ENCODE measurements at places on chromosomes 7 and 10.

DNA sequence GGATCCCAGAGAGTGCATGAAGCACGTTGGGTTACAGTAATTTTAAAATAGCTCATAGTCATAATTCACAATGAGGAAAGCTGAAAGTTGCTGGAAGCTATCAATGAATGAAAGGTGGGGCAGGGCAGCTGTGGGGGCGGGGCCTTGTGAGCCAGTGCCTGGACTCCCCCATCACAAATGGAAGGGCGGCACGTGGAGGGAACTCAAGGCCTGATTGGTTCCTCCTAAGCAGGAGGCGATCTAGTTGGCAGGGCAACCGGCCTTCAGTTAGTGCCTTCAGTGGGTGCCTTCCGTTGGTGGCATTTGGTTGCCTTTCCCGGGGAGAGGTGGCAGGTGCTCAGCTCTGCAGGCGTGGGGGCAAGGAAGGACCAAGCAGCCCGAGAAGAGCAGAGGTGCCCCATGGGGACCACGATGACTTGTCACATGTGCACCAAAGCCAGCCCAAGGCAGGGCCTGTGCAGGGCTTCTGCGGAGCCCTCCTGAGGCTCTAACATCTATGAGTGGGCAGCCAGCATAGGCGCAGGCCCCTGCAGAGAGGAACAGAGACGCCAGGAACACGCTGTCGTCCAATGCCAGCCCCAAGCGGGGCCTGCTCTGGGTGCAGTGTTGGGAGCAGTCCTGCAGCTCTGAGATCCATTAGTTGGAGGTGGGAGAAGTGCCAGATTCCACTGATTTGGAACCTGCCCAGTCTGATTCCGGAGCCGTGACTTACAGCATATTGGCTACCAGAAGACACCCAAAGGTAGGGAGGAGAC is 59.8 kb upstream of the PDSS1 start:
- DNase-seq = no peak

DNA sequence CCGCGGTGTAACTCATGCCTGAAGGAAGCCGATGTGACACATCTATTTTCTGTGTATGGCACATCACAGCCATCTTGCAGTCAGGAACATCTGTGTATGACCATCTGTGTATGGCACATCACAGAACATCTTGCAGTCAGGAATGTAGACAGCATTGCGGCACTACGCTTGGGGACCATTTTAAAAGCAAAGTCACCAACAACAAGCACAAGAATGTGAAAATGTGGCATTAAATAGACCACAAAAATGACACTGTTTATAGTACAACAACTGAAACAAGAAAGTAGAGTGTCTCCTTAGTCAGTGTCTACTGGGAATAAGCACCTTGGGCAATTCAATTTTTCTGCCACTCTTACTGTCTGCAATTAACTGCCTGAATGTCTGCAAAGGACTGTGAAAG is 124.4 kb downstream of the HGF start:
- DNase-seq = no peak

DNA sequence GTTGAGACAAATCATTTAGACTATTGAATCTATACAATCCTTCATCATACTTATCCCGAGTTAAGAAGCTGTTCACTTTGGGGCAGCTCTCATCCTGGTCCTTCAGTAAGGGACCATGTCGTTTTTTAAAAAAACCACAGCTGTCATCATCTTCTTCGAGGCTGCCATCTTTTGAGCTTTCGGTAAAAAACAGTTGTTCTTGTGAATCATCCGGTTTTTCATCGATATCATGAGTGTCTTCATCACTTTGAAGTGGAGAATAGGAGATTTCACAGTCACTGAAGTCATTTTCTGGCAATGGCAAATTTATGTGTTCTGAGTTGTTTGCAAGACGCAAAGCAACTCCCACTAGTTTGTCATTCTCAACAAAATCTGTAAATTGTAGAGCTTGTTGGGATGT is 3.9 kb downstream of the DCLRE1A start:
- DNase-seq = no peak

GRCh38 chr7:140170375-140170774 is 6.4 kb downstream of the KDM7A start:
- DNase-seq = no peak

- DNase-seq = no peak
These were observed 237.5 kb upstream of the PRSS1 start for GRCh38 chr7:142511801-142512200.

GRCh38 chr10:37777056-37777455 is 80.4 kb downstream of the ZNF248 start:
- no peak for DNase-seq

DNA sequence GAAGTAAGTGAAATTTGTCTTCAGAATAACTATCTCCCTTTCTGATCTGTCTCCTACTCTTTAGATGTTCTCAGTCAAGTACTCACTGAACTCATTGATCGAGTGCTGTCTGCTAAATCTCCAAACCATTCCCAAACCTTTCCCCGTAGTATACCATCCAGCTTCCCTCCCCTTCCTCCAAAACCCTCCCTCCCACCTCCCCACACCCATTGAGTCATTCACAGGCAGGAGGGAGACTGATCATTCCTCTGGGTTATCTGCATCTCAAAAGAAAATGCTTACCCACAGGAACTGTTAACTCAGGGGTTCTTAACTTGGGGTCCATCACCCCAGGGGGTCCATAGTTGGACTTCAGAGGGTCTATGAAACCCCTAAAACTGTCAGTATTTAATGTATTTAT is 37.4 kb downstream of the GOT1 start:
- DNase-seq = no peak

DNA sequence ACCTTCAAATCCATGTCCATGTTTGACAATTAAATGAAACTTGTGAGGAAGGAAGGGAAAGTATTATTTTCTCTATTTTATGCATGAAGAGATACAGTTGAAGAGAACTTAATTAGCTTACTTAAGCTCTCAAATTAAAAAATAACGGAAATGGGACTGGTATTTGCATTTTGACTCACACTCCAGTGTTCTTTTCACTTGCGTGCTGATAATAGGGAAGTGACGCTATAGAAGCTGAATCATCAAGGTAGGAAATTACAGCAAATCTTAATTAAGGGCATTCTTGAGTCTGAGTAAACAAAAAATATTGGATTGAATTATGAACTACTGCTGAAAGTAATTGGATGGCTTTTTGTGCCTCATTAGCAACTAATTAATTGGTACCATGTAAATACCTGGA is 44.0 kb upstream of the NPVF start:
- no peak for DNase-seq

DNA sequence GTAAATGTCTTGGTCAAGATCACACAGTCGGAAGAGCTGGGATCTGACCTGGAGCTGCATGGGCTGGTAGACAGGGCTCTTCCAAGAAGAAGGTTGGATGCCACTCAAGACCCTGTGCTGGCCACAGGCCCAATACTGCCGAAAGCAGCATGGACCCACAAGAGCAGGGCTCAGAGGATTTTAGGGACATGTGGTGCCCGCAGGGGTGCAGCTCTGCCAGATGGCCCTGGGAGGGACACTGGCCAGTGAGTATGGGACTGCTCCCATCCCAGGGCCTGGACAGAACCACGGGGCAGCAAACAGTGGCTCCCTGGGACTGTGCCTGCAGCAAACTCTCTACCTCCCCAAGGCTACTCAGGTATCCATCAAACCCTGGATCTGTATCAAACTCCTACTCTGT is 12.4 kb downstream of the MAT1A start:
- DNase-seq = no peak

GRCh38 chr7:125355899-125356298 is 426.3 kb upstream of the POT1 start:
- no peak for DNase-seq

- no peak for DNase-seq
These were observed 246.4 kb upstream of the GRB10 start for GRCh38 chr7:51029131-51029530.

- no peak for DNase-seq
These were observed 31.8 kb downstream of the NUDT1 start for GRCh38 chr7:2273866-2274265.

DNA sequence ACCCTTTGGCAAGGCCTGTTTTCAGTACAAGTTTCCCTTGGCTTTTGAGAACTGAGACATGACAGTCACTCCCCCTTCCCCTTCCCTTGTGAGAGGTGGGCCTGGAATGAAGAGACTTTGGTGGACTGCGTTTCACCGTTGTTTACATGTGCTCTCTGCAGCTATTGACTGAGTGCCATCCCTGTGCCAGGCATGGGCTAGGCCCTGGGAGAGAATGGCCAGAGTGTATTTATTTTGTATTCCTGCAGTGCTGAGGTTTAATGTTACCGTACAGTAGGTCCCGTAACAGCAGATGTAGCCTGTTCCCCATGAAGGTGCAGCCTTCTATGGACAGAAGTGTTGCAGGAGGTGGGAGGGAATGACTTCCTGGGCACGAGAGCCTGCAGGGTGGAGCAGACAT is 50.0 kb downstream of the TACR2 start:
- no peak for DNase-seq

GRCh38 chr10:21194510-21194993 is 297.4 kb upstream of the NEBL start:
- no peak for DNase-seq

GRCh38 chr10:69508738-69509340 is 57.6 kb downstream of the TSPAN15 start:
- no peak for DNase-seq

GRCh38 chr10:11175823-11176243 is 158.2 kb downstream of the CELF2 start:
- no peak for DNase-seq

GRCh38 chr7:86748843-86749719 is 105.4 kb downstream of the GRM3 start:
- DNase-seq = no peak

GRCh38 chr10:26335574-26336093 is 102.5 kb upstream of the APBB1IP start:
- no peak for DNase-seq

- no peak for DNase-seq
These were observed 1.4 kb downstream of the LARP4B start for GRCh38 chr10:929960-930624.

DNA sequence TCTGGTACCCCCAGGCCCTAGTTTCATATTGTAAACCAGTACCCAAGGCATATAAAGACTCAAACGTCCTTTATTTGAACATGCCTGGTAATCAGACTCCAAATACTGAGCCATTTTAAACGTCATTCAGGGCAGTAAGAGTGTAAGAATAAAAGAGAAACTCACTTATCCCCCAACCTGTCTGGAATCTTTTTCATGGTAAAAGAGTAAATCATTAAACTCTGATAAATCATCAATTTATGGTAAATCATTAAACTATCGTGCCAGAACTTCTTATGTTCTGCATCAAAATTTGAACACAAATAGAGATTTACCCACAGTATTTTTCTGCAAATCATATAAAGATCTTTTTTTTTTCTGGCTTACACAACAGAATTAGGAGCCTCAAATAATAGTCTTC is 734.3 kb upstream of the POT1 start:
- no peak for DNase-seq

DNA sequence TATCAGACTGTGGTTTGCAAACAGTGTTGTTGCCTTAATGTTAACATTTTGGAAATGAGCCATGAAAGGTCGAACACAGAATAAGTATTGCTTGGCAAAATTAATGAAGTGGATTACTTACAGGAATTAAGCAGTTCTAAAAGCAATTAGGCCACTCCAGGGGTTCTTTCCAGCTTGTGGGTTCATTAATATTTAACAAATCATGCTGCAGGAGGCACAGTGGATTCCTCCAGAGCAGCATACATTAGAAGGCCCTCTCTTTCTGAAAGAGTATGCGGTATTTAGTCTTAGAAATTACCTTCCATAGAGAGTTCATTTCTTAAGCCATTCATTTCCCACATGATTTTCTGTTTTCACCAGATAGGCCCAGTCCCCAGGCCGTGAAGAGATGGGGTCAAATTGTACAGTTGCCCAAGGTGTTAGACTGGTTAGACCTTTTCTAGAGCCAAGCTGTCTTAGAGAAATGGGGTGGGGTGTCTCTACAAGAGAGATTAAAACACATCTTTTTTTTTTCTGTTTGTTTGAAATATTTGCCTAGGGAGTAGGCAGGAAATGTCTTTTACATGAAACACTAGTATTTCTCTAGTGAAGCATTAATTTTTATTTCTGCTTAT is 40.0 kb upstream of the AGR3 start:
- DNase-seq = no peak

- no peak for DNase-seq
These were observed 46.1 kb downstream of the WIPF3 start for GRCh38 chr7:29852457-29852856.

GRCh38 chr7:36961693-36962092 is 237.4 kb upstream of the AOAH start:
- DNase-seq = no peak
